ENCODE measurements at places on chromosomes 6 and 20. TPM values are rescaled to one million over a fixed set of nuclear protein-coding genes. Genes with fewer than 3 reads are reported as not detected.
A peak's percentile ranks its signal among the peaks of the same experiment; 100 is the strongest.

DNA sequence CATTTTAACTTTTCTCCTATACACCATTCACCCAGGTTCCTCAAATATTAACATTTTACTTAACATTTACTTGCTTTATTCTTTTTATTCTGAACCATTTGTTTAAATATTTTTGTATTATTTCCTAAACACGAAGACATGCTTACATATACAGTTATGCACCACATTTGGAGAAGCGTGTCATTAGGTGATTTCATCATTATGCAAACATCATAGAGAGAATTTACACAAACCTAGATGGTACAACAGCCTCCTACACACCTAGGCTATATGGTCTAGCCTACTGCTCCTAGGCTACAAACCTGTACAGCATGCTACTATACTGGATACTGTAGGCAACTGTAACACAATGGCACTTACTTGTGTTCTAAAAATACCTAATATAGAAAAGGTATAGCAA, 6.6 kb downstream of the TDP2 start:
- DNase-seq, result no peak

DNA sequence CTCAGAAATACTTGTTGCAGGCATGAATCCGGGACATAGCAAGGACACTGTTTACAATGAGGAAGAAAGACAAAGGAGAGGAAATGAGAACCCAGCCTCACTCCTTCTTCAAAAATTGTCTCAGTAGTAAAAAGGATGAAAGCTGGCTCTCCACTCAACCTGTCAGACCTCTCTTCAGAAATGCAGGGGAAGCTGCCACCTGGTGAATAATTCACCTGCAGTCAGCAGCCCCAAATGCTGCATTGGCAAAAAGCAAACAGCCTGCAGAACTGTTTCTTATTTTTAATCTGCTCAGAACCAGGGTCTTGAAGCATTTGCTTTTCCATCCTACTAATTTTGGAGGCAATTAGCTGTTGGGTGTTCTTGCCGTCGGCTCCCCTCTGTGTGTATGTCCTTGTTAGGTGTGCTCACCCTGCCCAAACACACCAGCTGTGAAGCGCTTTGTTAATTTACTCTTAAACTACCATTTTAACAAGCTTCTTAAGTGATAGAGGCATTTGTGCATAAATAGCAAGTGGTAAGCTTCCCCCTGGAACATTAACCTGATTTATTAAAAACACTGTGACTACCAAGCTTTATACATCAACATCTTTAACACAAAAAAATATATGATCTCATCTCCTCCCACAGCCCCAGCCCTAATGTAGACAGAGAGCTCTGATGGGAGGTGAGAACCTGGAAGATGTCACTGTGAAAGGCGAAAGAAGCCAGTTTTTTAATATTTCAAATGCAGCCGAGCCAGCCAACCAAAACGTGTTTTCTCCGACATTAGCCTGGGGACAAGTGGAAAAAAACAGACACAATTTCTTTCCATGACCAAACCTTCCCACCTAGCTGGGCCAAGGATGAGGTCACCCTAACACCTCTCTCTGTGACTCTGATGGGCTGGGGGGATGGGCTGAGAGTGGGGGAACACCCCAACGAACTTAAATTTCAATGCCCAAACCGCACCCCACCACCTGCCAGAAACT, 451.0 kb upstream of the SULF2 start:
- DNase-seq, result no peak

- DNase-seq, result peak; percentile 91
These were observed 8.3 kb downstream of the SEMG2 start for GRCh38 chr20:45229264-45230056.

DNA sequence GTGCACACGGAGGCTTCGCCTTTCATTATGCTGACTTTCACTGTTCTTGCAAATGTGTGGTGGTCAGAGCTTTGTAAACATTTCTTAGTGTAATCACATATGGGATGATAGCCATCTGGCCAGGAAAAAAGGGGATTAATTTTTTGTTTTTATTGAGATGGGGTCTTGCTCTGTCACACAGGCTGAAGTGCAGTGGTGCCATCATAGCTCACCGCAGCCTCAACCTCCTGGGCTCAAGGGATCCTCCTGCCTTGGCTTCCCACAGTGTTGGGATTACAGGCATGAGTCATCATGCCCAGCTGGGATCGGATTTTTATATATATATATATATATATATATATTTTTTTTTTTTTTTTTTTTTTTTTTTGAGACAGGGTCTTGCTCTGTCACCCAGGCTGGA, 11.0 kb upstream of the TIAM2 start:
- no peak for DNase-seq

DNA sequence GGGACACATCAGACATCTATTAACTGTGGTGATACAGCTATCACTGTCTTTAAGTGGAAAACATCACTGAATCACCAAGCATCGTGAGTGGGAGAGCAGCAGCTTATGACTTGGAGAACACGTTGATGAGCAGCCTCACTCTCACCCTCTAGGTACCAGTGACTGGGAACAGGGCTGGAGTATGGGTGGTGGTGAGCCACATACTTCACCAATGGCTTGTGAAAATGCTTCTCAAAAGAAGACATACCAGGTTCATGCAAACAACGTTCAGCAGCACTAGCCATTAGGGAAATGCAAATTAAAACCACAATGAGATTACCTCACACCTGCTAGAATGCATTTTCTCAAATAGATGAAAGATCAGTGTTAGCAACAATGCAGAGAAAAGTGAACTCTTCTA, 25.3 kb downstream of the SNX5 start:
- no peak for DNase-seq

GRCh38 chr20:12327205-12327604, 409.5 kb downstream of the BTBD3 start:
- DNase-seq, result no peak

DNA sequence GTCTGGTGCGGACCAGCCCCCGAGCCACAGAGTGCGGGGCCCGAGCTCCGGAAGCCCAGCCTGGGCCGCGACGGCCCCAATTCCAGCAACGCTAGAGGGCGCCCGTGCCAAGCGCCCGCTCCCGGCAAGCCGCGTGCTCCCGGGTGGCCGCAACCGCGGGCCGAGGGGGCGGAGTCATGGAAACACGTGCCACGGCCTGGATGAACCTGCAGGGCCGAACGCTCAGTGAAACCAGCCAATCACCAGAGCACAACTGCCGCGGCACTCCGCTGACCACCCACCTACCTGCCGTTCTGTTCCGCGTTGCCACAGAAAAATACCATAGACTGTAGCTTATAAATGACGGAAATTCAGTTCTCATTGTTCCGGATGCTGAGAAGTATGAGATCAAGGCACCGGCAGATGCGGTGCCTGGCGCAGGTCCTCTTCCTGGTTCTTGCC, 85.7 kb upstream of the FOXC1 start:
- DNase-seq, result no peak

DNA sequence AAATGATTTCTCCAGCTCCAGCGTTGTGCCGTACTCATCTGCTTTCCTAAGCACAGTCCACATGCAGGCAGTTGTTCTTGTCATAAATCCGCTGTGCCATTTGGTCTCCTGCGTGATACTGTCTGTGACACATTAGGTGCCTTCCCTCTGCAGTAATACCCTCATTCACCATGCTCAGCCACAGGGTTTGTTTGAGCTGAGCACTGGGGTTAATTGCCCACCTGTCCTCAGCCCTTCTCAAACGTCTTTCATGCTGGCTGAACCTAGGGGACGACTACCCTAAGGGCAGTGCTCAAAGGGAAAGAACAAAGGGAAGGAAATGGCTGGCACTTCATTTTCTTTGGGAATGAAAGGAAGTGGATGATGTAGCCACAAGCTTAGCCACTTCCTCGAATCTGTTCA, 64.2 kb upstream of the MYLIP start:
- no peak for DNase-seq

- DNase-seq, result no peak
These were observed 29.6 kb downstream of the RNF217 start for GRCh38 chr6:124991764-124992295.

NCOA3 gene
- total RNA-seq, result 27.8 TPM

SCUBE3 gene
- 2.4 TPM for total RNA-seq

CTAGE9 gene
- not detected for total RNA-seq

SLC52A3 gene
- total RNA-seq, result 5.9 TPM

MYCT1 gene
- 0.55 TPM for total RNA-seq
